Activated CD8-positive, alpha-beta T cell treated with anti-CD3 and anti-CD28 coated beads for 36 hours (primary cell): ENCODE measurements at places on chromosomes 3 and 15. TPM values are rescaled to one million over a fixed set of nuclear protein-coding genes. Genes with fewer than 3 reads are reported as not detected.

Gene A4GNT
- not detected for total RNA-seq

GRCh38 chr3:17670749-17671148 lies 71.7 kb downstream of the TBC1D5 start:
- no peak for DNase-seq
- peaks cover 13% of the 10 kb centered on the region for H3K36me3 ChIP-seq
- peaks cover under 1% of the 10 kb centered on the region for H3K4me1 ChIP-seq

- H3K4me1 ChIP-seq = peaks cover 14% of the 10 kb centered on the region
- H3K27ac ChIP-seq = peak overlapping the region; percentile 74
- no peaks in the 10 kb centered on the region for H3K36me3 ChIP-seq
- peaks cover 73% of the 10 kb centered on the region for H3K27me3 ChIP-seq
- no peak for DNase-seq
These were observed 43.9 kb upstream of the POLG start for GRCh38 chr15:89378296-89379151.

DNA sequence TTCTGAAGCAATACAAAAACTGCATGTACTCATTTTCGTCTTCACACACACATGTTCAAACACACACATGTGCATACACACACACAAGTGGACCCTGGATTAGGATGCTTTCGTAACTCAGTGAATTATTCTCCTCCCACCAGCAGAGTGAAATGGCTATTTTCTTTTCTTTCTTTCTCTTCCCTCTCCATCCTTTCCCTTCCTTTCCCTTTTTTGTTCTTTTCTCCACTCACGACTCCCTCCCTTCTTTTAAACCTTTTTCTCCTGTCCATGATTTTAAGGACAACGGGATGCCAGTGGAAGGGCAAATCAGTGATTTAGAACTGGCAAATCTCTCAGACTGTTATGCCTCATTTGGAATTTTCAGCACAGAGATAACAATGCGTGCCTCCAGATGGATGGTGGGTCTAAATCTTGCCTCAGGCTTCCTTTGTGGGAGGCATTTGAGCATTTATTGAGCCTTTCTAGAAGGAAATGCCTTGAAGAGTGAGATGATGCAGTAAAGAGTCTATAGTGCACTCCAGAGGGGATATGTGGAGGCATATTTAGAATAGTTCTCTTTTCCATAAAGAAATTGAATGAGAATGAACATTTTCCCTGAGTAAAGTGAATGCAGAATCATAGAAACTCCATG lies 130.4 kb upstream of the SLC7A14 start:
- H3K27me3 ChIP-seq = peaks cover 40% of the 10 kb centered on the region
- DNase-seq = no peak
- no peak overlapping the region for H3K27ac ChIP-seq
- no peak overlapping the region for H3K4me3 ChIP-seq
- no peaks in the 10 kb centered on the region for H3K36me3 ChIP-seq

DNA sequence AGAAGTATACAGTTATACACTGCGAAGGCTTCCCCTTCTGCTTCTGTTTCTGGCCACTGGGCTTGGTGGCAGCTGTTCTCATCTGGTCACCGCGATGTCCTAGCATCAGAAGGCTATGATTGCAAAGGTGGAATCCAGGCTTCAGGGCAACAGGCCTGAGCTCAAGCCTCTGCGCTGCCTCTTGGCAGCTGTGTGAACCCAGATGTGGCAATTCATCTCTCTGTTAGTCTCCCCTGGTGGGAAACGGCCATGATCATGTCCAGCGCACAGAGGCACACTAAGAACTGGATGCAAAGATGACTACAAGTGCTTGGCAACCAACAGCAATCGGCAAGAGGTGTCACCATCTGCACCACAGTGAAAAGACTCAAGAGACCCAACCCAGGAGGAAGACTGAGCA lies 78.9 kb downstream of the PCSK6 start:
- no peaks in the 10 kb centered on the region for H3K36me3 ChIP-seq
- peaks cover 8% of the 10 kb centered on the region for H3K4me1 ChIP-seq
- peaks cover 6% of the 10 kb centered on the region for H3K27me3 ChIP-seq

DNA sequence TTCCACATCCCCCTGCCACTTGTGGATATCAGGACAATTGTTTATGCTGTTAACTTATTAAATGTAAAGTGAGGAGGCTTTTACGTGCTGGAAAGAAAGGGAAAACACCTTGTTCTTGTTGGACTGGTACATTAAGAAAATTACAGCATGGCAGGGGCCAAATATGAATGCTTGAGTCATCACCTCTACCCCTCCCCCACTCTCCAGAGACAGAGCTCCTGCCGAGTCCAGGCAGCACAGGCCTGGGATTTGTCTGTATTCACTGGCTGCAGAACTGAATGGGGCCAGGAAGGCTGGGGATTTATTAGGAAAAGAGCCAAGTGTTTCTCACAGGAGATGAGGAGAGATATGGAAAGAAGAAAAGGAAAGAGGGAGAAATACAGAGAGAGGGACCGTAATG lies 308.9 kb downstream of the EPHB1 start:
- DNase-seq = no peak
- H3K36me3 ChIP-seq = no peaks in the 10 kb centered on the region
- H3K27me3 ChIP-seq = no peaks in the 10 kb centered on the region

- no peak overlapping the region for H3K4me3 ChIP-seq
- H3K36me3 ChIP-seq = no peaks in the 10 kb centered on the region
- no peak overlapping the region for H3K27ac ChIP-seq
- peaks cover 2% of the 10 kb centered on the region for H3K27me3 ChIP-seq
- DNase-seq = no peak
These were observed 45.6 kb upstream of the STRIT1 start for GRCh38 chr3:155339052-155339451.

GRCh38 chr3:171460725-171461524 lies 720 bp upstream of the TNIK start:
- peaks cover 32% of the 10 kb centered on the region for H3K4me1 ChIP-seq
- H3K27me3 ChIP-seq = no peaks in the 10 kb centered on the region
- peak; percentile 55 for DNase-seq
- no peaks in the 10 kb centered on the region for H3K36me3 ChIP-seq

GRCh38 chr3:32160706-32161214 lies 54.3 kb downstream of the GPD1L start:
- H3K27me3 ChIP-seq = no peaks in the 10 kb centered on the region
- H3K36me3 ChIP-seq = peaks cover 25% of the 10 kb centered on the region
- H3K4me1 ChIP-seq = no peaks in the 10 kb centered on the region

DNA sequence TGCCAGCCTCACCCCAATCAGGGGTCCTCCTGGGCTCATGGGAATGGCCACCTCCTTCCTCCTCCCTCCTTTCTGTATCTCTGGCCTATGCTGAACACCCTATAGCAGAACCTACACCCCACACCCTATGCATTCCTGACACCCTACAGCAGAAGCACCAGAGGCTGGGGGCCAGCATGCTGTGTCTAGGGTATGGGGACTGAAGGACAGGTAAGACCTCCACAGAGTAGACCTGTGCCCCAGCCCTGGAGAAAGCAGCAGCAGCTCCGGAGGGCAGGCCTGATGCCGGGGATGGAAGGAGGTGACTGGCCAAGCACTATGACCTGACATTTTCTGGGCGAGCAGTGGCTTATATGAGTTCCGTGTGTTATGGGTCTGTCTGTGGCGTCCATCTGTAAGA lies 66.9 kb downstream of the TLE3 start:
- H3K4me1 ChIP-seq = no peaks in the 10 kb centered on the region
- H3K36me3 ChIP-seq = no peaks in the 10 kb centered on the region
- no peak for DNase-seq
- no peak overlapping the region for H3K27ac ChIP-seq

DNA sequence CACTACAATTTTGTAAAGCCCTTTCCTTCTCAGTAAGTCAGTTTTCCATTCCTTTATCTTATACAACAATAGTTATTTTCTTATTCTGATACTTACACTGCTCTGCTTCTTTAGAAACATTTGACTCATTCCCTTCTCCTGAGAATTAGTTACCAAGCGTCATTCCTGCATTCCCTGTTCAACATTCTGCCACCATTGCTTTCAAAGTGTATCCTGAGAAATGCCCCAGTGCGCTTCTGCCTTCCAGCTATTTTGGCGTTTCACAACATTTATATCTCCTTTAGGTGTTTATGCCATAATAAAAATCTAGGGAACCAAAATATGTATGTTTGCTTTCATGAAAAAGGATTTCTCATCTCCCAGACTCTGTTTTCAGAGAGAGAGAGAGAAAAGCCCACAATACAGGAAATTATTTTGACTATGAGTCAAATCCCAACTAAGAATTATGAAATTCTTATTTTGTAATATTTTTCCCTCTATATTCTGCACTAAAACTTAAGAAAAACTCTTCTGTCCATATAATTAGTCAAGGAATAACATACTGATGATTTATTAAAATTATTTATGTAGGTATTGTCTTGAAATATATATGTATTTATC lies 118.2 kb upstream of the RAP2B start:
- no peaks in the 10 kb centered on the region for H3K36me3 ChIP-seq
- no peak overlapping the region for H3K4me3 ChIP-seq

DNA sequence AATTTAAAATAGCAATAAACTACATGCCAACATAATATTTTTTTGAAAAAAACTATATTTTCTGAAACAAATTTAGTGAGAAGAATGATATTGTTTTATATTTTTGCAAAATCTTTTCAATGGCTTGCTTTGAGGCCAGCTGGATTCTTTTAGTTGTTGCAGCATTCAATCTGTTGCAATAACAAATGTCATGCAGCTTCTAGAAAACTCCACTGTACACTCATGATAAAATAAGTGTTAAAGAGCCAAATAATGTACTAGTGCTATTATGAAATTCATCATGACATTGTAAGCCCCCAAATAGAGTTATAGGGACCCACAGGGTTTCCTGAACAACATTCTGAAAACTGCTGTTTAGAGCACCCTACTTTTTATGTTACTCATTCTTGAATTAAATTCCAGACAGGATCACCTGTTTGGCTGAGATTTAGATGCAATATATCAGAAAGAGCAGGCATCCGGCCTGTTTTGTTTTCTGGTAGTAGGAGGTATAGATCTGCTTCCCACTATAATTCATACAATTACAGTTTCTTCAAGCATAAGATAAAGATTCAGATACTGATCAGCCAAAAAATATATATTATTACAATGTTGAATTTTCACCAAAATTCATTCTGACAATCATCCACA lies 703.0 kb upstream of the ZNF385D start:
- no peaks in the 10 kb centered on the region for H3K27me3 ChIP-seq
- H3K4me3 ChIP-seq = no peak overlapping the region
- no peaks in the 10 kb centered on the region for H3K4me1 ChIP-seq
- no peak overlapping the region for H3K27ac ChIP-seq

GRCh38 chr3:135917076-135917475 lies 48.5 kb upstream of the PPP2R3A start:
- no peak for DNase-seq
- no peak overlapping the region for H3K27ac ChIP-seq
- peaks cover 2% of the 10 kb centered on the region for H3K27me3 ChIP-seq
- no peaks in the 10 kb centered on the region for H3K4me1 ChIP-seq
- no peaks in the 10 kb centered on the region for H3K36me3 ChIP-seq

DNA sequence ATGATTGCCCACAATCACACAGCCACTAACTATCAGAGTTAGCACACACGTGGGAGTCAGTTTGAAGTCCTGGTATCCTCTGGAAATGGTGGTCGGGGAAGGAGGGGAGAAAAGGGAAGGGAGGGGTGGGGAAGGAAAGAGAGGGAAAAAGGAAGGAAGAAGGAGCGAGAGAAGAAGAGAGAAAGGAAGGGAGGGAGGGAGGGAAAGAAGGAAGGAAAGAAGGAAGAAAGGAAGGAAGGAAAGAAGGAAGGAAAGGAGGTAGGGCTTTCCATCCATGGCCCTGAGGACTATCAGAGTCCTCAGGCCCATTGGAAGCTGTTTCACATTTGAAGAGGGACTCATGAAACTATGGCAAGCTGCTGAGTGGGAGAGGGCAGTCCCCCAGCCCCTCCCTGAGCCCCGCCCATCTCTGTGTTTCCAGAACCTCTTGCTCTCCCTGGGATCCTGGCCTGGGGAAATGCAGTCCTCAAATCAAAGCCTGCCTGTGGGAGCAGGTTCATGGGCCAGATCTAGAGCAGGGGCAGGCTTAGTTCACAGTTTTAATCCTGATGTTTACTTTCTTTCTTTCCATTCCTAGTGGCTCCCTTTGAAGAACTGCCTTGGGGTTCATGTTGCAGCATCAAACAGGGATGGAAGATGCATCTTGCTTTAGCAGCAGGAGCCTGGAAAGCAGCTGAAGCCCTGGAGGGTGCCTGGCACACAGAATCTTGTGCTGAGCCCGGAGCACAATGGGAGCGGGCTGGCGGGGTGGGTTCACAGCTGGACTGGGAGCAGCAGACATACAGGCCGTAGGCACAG lies 66.1 kb upstream of the GLCE start:
- no peaks in the 10 kb centered on the region for H3K36me3 ChIP-seq
- H3K4me1 ChIP-seq = no peaks in the 10 kb centered on the region
- H3K27me3 ChIP-seq = peaks cover 6% of the 10 kb centered on the region
- H3K4me3 ChIP-seq = no peak overlapping the region

DNA sequence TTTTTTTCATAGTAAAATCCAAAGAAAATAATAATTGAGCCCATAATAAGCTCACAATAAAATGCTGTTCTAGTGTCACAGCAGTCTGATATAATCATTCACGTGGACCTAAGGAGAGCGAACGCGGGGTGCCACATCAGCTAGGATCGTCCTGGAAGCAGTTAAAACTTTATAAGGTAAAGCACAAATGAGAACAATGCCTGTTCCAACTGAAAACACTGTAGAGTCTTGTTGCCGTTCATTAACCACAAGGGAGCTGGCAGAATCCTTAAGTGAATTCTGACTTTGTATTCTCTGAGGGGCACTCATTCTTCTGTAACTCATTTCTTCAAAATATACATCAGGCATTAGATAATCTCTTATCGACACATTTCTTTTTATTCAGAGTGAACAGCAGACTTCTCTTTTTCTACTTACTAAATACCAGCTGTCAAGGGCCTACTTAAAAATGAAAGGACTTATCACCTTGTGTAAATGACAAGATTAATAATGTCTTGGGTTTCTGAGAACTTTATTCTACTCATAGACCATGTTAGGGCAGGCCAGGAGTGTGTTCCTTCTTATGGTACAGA lies 524.6 kb downstream of the MECOM start:
- no peaks in the 10 kb centered on the region for H3K4me1 ChIP-seq
- peaks cover 27% of the 10 kb centered on the region for H3K27me3 ChIP-seq
- DNase-seq = no peak
- H3K36me3 ChIP-seq = no peaks in the 10 kb centered on the region
- no peak overlapping the region for H3K4me3 ChIP-seq

GRCh38 chr3:14290631-14291385 lies 111.6 kb upstream of the SLC6A6 start:
- no peaks in the 10 kb centered on the region for H3K4me1 ChIP-seq
- no peak overlapping the region for H3K4me3 ChIP-seq
- no peak overlapping the region for H3K27ac ChIP-seq
- H3K27me3 ChIP-seq = peaks cover 2% of the 10 kb centered on the region
- no peaks in the 10 kb centered on the region for H3K36me3 ChIP-seq
